Natural killer cell treated with Interleukin-12 subunit alpha and Interleukin-12 subunit beta and Interleukin-15 and Interleukin-18, amount 100 ng/mL, for 72 hours (primary cell): ENCODE measurements at places on chromosomes 12 and 14. TPM values are rescaled to one million over a fixed set of nuclear protein-coding genes. Genes with fewer than 3 reads are reported as not detected.

The CMTM5 gene
- not detected for total RNA-seq

The CLEC4E gene
- total RNA-seq, result not detected

The PRIMA1 gene
- total RNA-seq, result not detected

The RNU6-7 gene
- not detected for total RNA-seq

The CABP1 gene
- total RNA-seq, result 0.24 TPM

The C12orf54 gene
- not detected for total RNA-seq

The HAL gene
- total RNA-seq, result 0.50 TPM

The SYCP3 gene
- 2.4 TPM for total RNA-seq

The RIN3 gene
- 151 TPM for total RNA-seq

The OTUB2 gene
- total RNA-seq, result 0.14 TPM

The SELPLG gene
- total RNA-seq, result 26.5 TPM

The TESPA1 gene
- total RNA-seq, result 45.9 TPM

The DDIT3 gene
- total RNA-seq, result 39.8 TPM

The GNB3 gene
- not detected for total RNA-seq

The PPM1H gene
- not detected for total RNA-seq

The PTGER2 gene
- total RNA-seq, result 96.0 TPM

The ADAM21 gene
- total RNA-seq, result 0.10 TPM

The APOF gene
- not detected for total RNA-seq

The ACSS3 gene
- not detected for total RNA-seq

The FOXA1 gene
- not detected for total RNA-seq

The LGR5 gene
- total RNA-seq, result not detected

The CLEC14A gene
- total RNA-seq, result not detected

The LRRC10 gene
- not detected for total RNA-seq

The MAP1LC3B2 gene
- total RNA-seq, result 2.8 TPM

The TMEM119 gene
- total RNA-seq, result not detected

The VASH1 gene
- total RNA-seq, result 1.2 TPM

The PDE3A gene
- total RNA-seq, result not detected

The GPRC5D gene
- total RNA-seq, result not detected
